ENCODE measurements at places on chromosomes 4 and X. TPM values are rescaled to one million over a fixed set of nuclear protein-coding genes. Genes with fewer than 3 reads are reported as not detected.

DNA sequence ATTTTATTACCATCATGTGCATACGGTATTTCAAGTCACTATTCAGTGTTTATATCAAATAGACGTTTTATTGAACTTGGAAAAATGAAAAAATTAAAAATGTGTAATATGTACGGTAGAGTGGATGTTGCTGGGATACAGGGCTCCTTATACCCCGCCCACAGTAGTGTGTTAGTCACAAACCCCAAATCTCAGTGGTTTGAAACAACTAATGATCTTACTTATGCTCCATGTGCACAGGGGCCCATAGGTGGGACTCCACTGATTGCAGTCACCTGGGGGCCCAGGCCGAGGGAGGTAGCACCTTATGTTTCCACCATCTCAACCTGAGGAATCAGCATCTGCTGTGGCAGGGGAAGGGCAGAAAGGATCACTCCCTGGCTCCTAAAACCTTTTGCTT is 18.1 kb downstream of the LSM6 start:
- ATAC-seq = no peak

GRCh38 chrX:155406429-155406828 is 24.5 kb downstream of the F8A2 start:
- no peak for ATAC-seq

Gene FGFBP1
- 0.14 TPM for total RNA-seq

- ATAC-seq = no peak
These were observed 125.9 kb downstream of the MFAP3L start for GRCh38 chr4:169900241-169900845.

- no peak for ATAC-seq
These were observed 66.0 kb downstream of the GLRB start for GRCh38 chr4:157141976-157142375.

GRCh38 chr4:110414561-110414920 is 61.4 kb upstream of the ENPEP start:
- ATAC-seq = no peak

DNA sequence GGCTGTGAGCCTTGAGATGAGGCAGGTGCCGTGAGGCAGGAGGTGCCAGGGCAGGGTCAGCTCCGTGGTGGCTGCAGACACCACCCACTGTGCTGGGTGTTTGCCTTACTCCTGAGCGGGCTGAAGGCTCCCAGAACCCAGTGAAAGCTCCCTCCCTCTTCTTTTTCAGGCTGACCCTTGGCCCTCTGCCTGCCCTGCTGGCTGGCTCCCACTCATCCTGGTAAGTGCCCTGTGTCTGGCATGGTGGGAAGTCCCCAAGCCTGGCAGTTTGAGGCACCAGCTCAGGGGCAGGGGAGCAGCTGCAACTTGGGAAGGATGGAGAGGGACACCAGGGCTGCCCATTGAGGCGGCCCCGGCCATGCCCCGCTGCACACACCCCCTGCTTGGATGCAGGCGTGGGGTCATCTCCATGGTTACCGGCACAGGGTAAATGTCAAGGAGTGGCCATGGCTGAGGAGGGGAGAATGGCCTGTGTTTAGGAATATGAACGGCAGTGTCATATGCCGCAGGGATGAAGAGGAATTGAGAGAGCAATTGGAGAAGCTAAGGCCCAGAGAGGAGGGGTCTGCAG is 16.8 kb downstream of the SH3BP2 start:
- ATAC-seq = no peak

DNA sequence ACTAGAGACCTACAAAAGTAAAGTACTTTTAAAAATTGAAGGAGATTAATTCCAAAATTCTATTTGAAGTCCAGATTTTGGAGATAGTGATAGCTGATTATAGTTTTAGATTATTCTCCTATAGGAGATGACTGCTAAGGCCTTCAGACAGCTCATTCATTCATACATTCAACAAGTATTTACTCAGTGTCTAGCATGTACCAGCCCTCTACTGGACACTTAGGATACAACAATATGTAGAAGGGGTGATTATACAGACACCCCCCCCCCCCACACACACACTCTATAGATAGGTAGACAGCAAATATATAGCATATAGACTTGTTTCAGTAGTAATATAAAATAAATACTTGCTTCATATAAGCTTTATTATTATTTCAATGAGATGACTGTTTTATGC is 60.4 kb upstream of the TAF9B start:
- ATAC-seq = peak; percentile 52

- ATAC-seq = no peak
These were observed 4.3 kb upstream of the CYSLTR1 start for GRCh38 chrX:78331708-78332107.

- no peak for ATAC-seq
These were observed 236.4 kb upstream of the TTC29 start for GRCh38 chr4:147182041-147182440.

GRCh38 chr4:148225639-148226038 is 216.6 kb downstream of the NR3C2 start:
- ATAC-seq = no peak

DNA sequence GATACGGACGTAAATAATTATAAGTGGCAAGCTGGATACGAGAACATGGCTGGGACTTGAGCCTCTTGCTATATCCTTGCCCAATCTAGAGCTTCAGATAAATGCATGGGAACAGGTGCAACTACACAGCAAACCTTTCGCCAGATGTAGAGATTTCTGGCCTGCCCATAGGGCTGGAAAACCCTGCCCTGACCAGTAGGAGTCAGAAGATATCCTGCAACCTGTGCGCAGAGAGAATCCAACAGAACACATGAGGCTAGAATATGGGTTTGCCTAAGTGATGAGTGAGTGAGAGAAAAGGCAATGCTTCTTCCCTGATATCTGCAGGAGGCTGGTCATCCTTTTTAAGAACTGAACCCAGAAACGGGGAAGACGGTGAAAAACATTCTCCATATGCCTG is 805.3 kb upstream of the TENM3 start:
- ATAC-seq = no peak

DNA sequence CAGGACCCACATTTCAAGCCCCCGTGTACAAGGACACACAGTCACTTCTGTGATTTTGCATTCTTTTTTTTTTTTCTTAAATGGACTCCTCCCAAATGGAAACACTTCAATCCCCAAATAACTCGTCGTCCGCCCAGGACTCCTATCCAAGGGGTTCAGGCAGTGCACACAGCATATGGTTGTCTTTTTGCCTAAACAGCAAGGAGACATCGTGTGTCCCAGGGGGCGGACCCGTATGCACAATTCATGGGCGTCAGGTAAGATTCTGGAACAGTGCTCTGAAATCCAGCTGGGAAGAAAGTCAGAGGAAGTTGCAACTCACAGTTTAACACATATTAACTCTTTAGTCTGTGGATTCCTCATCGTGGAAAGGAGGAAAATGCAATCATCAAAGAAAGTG is 231.3 kb downstream of the SHOX start:
- ATAC-seq = no peak

GRCh38 chr4:48368389-48368788 is 27.1 kb downstream of the SLAIN2 start:
- ATAC-seq = no peak

- ATAC-seq = no peak
These were observed 28.4 kb downstream of the GUCY1B1 start for GRCh38 chr4:155787113-155787710.

DNA sequence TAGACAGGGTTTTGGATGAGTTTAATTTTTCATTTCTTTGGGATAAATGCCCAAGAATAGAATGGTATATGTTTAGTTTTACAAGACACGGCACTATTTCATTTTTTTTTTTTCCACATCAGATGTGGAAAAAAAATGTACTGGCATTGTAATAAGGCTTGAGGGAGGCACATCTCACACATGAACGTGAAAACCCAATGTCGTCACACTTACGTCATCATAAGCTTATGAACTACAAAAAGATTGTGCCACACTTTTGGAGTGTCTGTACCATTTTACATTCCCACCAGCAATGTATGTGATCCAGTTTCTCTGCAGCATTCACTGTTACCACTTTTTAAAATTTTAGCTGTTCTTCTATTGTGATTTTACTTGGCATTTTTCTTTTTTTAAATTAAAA is 74.2 kb downstream of the TAF1 start:
- ATAC-seq = no peak

Gene GPRASP3
- 9.8 TPM for total RNA-seq

Gene LPAR4
- 0.93 TPM for total RNA-seq

DNA sequence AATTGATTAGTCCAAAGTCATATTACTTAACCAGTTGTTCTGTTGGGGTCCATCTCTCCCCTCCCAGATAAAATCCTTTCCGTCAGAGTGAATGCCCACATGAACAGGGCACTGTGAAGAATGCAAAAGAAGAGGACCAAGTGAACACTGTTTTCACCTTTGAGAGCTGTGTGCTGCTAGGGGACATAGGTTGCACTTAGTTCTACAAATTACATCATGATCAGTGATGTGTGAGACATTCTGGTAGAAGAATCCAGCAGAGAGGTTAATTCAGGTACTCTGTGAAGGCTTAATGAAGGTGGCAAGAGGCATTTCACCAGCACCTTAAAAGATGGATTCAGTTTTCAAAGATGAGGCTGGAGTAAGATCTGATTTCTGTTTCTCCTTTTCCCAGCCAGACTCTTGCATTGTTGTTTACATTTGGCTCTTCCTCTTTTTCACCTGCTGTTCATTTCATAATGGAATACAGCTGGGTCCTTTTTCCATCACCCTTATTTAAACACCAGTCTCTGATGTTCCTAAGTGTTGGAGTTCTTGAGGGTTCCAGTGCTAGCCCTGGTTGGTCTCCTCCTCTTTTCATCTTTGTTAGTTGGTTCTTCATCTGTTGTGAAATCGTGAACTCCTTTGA is 10.9 kb downstream of the GAB1 start:
- no peak for ATAC-seq

Gene IKBKG
- total RNA-seq = 8.3 TPM

DNA sequence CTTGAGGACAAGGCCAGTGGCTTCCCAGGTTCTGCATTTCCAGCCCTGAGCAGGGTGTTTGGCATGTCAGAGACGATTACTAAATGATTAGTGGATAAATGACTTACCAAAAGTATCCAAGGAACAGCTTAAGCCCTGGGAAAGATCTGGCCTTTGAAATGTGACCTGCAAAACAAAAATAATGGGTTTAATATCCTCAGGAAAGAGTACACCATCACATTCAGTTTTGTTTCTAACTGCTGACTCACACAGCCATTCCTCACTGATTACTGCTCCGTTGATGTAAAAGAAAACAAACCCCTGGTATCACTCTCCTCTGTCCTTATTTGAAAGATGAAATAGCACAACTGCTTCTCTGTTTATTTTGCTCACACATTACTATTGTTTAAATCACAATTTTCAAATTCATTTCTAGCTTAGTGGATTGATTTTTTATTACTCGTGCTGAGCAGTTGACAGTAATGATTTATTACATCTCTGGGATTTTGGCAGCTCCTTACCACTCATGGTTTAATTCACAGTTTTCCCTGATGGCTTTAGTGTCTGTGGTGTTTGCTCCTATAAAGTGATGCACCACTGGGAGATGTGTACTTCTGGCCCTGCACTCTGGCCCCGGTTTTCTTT is 117.0 kb downstream of the CBLL2 start:
- no peak for ATAC-seq

Gene TLL1
- 0.19 TPM for total RNA-seq

Gene ESX1
- total RNA-seq = 0.95 TPM

GRCh38 chr4:111512081-111512783 is 633.0 kb upstream of the FAM241A start:
- peak; percentile 93 for ATAC-seq

- no peak for ATAC-seq
These were observed 391.2 kb downstream of the ANKRD50 start for GRCh38 chr4:124321364-124321763.

Gene LDOC1
- total RNA-seq = 29.1 TPM

Gene NDP
- 2.5 TPM for total RNA-seq

Gene SHROOM3
- 18.2 TPM for total RNA-seq

DNA sequence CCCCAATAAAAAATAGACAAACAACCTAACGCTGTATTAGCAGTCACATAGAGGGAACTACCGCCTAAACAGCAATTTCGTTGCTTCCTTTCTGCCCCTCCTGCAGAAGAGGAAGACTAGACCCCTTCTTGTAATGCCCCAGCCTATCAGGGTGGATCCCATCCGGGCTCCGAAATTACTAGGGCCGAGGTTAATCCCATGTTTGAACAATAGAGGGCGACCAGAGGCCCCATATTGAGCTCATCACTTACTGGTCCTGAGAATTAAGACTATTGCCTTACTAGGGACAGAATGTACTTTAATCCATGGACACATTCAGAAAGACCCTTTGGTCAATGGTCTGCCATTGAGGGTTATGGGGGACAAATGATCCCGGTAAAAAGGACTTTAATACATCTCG is 11.8 kb upstream of the ZNF630 start:
- ATAC-seq = peak; percentile 82
